ENCODE measurements at places on chromosomes 1 and 21.

DNA sequence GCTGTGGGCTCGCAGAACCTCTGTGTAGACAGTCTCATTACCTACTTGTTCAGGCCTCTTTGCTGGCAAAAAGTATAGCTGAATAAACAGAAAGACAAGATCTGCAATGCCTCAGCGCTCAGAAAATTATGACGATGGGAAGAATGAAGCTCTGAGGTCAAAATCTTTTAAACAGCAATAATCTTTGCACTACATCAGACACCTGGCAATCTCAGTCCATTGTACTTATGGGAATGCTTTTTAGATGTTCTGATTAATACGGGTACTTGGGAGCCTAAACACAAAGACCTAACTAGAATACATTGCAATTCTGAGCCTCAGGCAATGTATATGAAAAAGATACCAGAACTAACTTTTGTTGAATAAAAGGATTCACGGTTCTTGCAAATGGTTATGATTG, 410.7 kb downstream of the SMYD3 start:
- H3K4me3 ChIP-seq, result no peak overlapping the region
- no peaks in the 10 kb centered on the region for H3K4me1 ChIP-seq
- H3K36me3 ChIP-seq, result peaks cover 4% of the 10 kb centered on the region
- H3K27me3 ChIP-seq, result no peaks in the 10 kb centered on the region
- H3K27ac ChIP-seq, result no peak overlapping the region

DNA sequence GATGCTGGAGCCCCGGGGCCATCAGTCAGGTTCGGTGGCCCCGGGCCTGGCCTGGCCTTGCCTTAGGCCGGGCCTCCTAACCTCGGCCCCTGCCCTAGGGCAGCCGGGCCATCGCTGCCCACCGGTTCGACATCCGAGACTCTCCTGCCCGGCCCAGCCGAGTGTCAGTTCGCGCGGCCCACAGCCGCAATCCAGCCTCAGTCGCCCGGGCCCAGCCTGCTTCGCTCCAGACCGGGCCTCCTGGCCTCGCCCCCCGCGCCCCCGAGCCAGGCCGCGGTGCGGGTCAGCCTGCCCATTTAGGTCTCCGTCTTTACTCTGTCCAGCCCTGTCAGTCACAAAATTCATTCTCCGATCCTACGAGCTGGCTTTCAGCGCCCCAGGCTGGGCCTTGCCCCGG, 777 bp downstream of the LRRC41 start:
- peaks cover 32% of the 10 kb centered on the region for H3K36me3 ChIP-seq
- no peaks in the 10 kb centered on the region for H3K27me3 ChIP-seq
- H3K27ac ChIP-seq, result peak overlapping the region; percentile 100

- DNase-seq, result peak; percentile 54
- H3K27me3 ChIP-seq, result peaks cover 45% of the 10 kb centered on the region
- no peaks in the 10 kb centered on the region for H3K4me1 ChIP-seq
- H3K4me3 ChIP-seq, result no peak overlapping the region
Observed at GRCh38 chr1:17922833-17923232, 167.7 kb downstream of the ACTL8 start.

DNA sequence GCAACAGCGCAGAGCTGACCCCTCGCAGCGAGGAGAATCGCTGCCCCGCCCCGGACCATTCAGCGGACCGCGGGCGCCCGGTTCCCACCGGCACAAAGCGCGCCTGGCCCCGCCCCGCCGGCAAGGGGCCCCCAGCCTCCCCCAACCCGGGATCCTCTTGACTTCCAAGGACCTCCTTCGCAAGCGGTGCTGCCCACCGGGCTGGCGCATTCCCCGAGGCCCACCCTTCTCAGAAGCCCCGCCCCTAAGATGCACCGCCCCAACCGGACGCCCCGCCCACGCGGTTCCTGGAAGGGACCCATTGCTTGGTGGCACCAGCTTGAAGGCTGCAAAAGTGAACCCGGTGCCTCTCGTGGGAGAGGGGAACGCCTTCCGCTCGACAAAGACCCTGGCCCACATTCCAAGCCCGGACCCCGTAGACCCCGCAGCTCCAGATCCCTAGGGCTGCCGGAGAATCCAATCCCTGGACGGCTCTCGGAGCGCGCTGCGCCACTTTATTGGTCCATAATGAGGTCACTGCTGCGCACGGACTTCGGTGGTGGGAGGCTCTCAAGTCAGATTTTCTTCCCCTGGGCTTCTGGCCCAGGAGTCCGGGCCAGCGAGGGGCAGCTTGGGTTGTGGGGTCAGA, 2.0 kb downstream of the HES3 start:
- no peak for DNase-seq
- H3K4me1 ChIP-seq, result peaks cover 5% of the 10 kb centered on the region

GRCh38 chr1:162008799-162009198, 14.9 kb downstream of the OLFML2B start:
- H3K4me3 ChIP-seq, result no peak overlapping the region
- H3K36me3 ChIP-seq, result peaks cover 1% of the 10 kb centered on the region
- H3K4me1 ChIP-seq, result peaks cover 10% of the 10 kb centered on the region
- no peak overlapping the region for H3K27ac ChIP-seq
- DNase-seq, result no peak

GRCh38 chr1:37161171-37161570, 126.9 kb upstream of the GRIK3 start:
- H3K4me3 ChIP-seq, result no peak overlapping the region
- H3K27me3 ChIP-seq, result no peaks in the 10 kb centered on the region
- H3K36me3 ChIP-seq, result no peaks in the 10 kb centered on the region
- no peak overlapping the region for H3K27ac ChIP-seq
- no peaks in the 10 kb centered on the region for H3K4me1 ChIP-seq
- no peak for DNase-seq

DNA sequence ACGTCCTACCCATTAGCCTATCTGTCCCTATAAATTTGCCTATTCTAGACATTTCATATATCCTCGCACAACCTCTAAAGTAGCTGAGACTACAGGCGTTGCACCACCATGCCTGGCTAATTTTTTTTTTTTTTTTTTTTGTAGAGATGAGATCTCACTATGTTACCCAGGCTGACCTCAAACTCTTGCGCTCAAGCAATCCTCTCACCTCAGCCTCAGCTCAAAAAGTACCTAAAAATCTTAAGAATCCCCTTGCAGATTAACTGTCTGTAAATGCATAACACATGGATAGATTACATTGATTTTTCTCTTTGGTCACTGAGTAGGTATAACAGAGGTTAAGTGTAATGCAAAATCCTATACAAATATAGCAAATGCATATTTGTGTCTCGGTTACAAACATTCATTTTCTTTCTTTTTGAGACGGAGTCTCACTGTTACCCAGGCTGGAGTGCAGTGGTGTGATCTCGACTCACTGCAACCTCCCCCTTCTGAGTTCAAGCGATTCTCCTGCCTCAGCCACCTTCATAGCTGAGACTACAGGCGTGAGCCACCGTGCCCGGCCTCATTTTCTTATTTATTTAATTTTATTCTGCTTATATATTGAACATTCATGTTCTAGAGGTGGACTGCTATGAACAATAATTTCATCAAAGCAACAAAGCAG, 2.3 kb downstream of the HORMAD1 start:
- H3K4me1 ChIP-seq, result no peaks in the 10 kb centered on the region
- no peak for DNase-seq
- H3K27me3 ChIP-seq, result no peaks in the 10 kb centered on the region
- H3K4me3 ChIP-seq, result no peak overlapping the region

GRCh38 chr21:22277341-22277740, 1279.1 kb downstream of the NCAM2 start:
- no peak for DNase-seq
- H3K27me3 ChIP-seq, result no peaks in the 10 kb centered on the region
- no peaks in the 10 kb centered on the region for H3K36me3 ChIP-seq
- no peak overlapping the region for H3K4me3 ChIP-seq
- H3K4me1 ChIP-seq, result no peaks in the 10 kb centered on the region

DNA sequence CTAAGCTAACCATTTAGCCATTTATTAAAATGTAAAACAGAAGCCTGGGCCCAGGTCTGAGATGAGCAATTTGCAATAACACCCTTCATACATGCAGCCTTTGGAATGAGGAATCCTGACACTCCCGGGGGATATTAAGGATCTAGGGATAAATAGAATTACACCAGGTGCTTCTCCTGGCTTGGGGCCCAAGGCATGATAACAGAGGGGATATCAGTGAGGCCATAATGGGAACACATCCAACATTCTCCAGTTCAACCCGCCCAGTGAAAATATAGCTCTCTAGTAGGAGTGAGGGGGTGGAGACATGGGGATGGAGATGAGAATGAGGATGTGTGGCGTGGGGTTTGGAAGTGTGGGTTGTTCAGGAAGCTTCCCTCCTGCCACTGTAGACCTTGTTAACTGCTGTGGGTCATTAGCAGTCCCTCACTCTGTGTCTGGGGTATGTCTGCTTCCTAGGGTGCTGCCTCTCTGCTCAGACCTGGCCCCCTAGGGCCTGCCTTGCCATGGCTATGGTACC, 57.9 kb upstream of the KANK4 start:
- H3K27me3 ChIP-seq, result no peaks in the 10 kb centered on the region
- no peak overlapping the region for H3K27ac ChIP-seq
- no peak overlapping the region for H3K4me3 ChIP-seq
- no peak for DNase-seq
- no peaks in the 10 kb centered on the region for H3K4me1 ChIP-seq
- no peaks in the 10 kb centered on the region for H3K36me3 ChIP-seq

DNA sequence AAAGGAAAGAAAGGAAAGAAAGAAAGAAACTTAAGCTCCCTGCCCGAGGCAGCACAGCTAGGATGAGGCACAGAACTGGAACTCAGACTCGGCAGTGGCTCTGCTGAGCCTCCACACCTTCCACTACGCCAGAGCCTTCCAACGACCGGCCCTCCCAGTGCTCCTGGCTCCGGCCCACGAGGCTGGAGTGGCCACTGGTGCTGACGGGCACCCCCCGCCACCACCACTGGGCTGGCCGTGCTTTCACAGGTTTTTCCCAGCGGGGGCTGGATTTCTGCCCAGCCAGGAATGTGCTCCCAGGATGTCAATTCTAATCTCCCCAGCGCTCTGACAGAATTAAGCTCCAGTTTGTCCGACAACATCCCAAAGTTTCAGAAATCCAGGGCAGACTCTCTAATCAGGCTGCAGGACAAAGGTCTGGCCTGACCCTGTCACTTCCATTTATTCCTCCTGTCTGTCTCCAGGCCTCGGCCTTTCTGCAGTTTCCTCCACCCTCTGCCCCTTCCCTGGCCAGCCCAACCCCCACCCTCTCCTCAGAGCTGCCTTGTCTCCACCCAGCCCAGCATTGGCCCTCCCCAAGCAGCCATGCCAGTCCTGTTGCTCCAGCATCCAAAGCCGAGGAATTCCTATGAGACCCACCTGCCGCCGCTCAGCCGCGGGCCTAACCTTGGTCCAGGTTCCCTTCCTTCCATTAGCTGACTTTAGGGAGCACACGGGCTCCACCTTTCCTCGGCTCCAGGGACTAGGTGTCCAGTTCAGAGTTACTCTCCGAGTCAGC, 81.9 kb downstream of the CASZ1 start:
- peaks cover 6% of the 10 kb centered on the region for H3K36me3 ChIP-seq
- H3K27me3 ChIP-seq, result no peaks in the 10 kb centered on the region

DNA sequence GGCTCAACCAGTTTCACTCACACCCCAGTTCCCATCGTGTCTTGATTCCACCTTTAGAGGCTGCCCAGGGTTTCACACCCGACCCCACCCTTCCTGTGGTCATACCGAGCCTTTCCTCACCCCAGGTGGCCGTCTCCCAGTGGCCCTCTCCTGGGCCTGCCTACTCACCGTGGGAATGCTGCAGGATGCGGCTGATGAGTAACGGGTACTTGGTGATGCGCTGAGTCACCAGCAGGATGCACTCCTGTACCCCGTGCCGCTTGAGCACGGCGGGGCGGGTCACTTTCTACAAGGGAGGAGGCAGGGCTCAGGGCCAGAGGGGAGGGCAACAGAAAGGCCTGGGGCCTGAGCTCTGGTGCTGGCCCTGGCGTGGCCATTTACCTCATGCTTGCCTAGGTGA, 16.4 kb downstream of the ARHGEF2 start:
- DNase-seq, result peak; percentile 100
- no peaks in the 10 kb centered on the region for H3K27me3 ChIP-seq
- H3K4me1 ChIP-seq, result peaks cover 40% of the 10 kb centered on the region
- H3K27ac ChIP-seq, result peak overlapping the region; percentile 98

- H3K36me3 ChIP-seq, result no peaks in the 10 kb centered on the region
- no peak for DNase-seq
- no peaks in the 10 kb centered on the region for H3K27me3 ChIP-seq
- peaks cover 21% of the 10 kb centered on the region for H3K4me1 ChIP-seq
- no peak overlapping the region for H3K27ac ChIP-seq
- H3K4me3 ChIP-seq, result peak overlapping the region; percentile 67
Observed at GRCh38 chr21:17003258-17003615, 509.6 kb upstream of the CXADR start.

- no peak overlapping the region for H3K27ac ChIP-seq
- H3K36me3 ChIP-seq, result peaks cover 32% of the 10 kb centered on the region
- no peak overlapping the region for H3K4me3 ChIP-seq
- H3K4me1 ChIP-seq, result peaks cover 7% of the 10 kb centered on the region
- no peak for DNase-seq
- H3K27me3 ChIP-seq, result no peaks in the 10 kb centered on the region
Observed at GRCh38 chr1:28021064-28021463, 61.3 kb downstream of the XKR8 start.

DNA sequence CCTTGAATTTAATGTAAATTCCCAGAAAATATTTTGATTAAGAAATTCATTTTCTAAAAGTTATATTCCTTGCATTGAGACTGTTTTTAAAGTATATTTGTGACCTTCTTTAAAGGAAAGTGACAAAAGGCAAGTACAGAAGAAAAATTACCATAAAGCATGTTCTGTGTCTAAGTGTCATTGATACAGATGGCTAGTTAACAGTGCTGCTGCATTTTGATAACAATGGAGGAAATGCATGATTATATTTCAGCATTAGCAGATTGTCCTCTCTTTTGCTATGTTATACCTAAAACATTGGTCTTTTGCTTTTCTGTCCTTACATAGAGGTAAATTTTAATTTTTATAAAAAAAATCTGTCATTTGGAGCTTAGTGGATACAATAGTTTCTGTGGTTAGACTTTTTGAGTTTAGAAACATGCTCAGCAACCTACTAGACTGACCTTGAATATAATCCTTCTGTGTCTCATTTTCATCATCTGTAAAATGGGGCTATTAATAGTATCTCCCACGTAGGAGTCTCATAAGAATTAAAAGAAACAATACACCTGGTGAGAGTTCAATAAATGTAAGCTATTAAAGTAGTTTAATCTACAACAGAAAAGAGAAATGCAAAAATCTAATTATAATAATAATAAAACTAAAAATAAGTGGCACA, 51.1 kb upstream of the RGS21 start:
- H3K4me1 ChIP-seq, result peaks cover 14% of the 10 kb centered on the region
- H3K4me3 ChIP-seq, result no peak overlapping the region
- H3K36me3 ChIP-seq, result no peaks in the 10 kb centered on the region
- DNase-seq, result no peak
- H3K27me3 ChIP-seq, result no peaks in the 10 kb centered on the region
- H3K27ac ChIP-seq, result no peak overlapping the region

- peaks cover 11% of the 10 kb centered on the region for H3K36me3 ChIP-seq
- no peaks in the 10 kb centered on the region for H3K27me3 ChIP-seq
- DNase-seq, result no peak
- peaks cover 9% of the 10 kb centered on the region for H3K4me1 ChIP-seq
- no peak overlapping the region for H3K27ac ChIP-seq
- no peak overlapping the region for H3K4me3 ChIP-seq
Observed at GRCh38 chr21:38859852-38860251, 54.1 kb downstream of the ETS2 start.

Data from MCF 10A (cell line).